ENCODE measurements at places on chromosomes 2 and 18.

GRCh38 chr2:123540291-123540690 is 484.8 kb upstream of the CNTNAP5 start:
- DNase-seq, result no peak

GRCh38 chr2:216015722-216016464 is 2.5 kb upstream of the MREG start:
- no peak for DNase-seq

GRCh38 chr2:47592381-47592780 is 189.4 kb downstream of the MSH2 start:
- no peak for DNase-seq

GRCh38 chr2:240501531-240501991 is 56.2 kb downstream of the ANKMY1 start:
- no peak for DNase-seq

GRCh38 chr2:43539436-43539835 is 56.4 kb downstream of the THADA start:
- no peak for DNase-seq

DNA sequence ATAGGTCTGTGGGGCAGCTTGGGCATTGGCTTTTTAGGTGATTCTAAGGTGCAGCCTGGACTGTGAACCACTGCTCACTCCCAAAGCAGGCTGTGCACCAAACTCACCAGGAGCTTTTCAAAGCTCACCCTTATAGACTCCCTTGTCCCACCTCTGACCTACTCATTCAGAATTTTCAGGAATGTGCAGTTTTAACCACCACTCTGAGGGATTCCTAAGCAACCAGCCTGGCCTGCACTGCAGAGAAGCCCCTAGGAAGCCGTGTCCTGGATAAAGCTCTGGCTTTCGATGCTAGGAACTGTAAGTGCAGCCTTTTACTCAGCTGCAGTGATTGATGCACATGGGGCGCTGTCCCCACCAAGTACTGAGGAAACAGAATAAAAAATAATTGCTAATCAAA is 33.0 kb downstream of the MRO start:
- DNase-seq, result no peak

DNA sequence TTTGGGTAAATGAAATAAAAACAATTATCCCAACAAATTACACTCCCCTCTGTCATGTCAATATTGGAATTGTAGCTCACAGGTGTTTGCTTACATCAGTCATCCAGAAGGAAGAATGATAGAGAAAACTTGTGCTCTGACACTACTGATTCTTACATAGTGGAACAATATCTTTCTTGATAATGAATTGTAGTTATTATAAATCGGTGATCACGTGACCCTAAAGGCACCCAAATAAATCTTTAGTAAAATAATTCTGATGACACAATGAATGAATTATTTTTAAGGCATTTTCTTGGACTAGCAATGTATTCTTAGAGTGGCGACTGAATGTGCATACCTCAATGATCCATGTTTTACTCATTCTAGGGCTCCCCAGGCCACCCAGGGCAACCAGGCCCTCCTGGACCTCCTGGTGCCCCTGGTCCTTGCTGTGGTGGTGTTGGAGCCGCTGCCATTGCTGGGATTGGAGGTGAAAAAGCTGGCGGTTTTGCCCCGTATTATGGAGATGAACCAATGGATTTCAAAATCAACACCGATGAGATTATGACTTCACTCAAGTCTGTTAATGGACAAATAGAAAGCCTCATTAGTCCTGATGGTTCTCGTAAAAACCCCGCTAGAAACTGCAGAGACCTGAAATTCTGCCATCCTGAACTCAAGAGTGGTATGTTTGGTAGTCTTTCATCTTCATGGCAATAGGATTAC is 34.5 kb downstream of the COL3A1 start:
- no peak for DNase-seq

GRCh38 chr2:169038338-169038757 is 7.2 kb upstream of the ABCB11 start:
- DNase-seq, result no peak

DNA sequence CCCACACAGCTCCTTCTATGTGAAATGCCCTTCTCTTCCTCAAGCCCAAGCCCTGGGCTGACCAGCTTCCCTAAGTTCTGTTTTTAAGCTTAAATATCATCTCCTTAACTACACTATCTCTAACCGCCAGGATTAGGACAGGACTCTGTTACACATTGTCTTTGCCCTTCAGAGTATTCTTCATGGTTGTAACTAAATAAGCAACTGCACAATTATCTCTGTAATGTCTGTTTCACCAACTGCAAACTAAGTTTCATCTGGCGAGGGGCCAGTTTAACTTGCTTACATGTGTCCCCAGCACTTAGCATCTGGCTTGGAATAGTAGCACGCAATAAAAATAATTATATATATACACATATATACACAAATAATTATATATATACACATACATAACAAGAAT is 1.1 kb upstream of the ERMN start:
- no peak for DNase-seq

DNA sequence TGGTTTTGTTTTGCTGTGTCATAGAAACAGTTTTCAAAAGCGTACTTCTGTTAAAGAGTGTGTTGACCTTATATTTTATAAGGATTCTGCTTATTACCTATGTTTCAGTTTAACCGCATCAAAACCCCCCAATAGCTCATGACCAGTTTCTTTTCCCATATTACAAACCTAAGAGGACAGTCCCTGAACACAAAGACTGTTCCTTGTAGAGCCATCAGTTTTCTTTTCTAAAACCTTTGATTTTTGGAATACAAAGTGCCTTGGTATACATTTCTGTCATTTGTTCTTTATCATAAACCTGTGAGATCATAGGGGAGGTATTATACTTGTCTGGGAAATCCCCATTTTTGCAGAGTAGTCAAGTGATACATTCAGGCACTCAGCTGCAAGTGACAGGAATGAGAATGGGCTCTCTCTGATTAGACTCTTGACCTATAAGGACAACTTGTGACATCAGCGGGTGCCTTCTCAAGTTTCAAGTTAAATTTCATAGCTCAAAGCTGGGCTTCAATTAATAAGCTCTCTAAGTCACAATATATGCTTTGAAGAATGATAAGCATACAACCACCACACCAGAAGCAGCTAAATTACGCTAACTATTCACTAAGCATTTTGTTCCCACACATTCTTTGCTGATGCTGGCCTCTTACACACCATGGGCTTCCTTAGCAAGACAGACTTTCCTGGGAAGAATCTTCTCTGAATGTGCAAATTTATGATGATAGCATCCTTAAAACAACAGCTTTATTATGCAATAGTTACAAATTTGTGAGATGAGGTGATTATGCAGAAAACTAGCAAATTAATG is 97.5 kb upstream of the CD302 start:
- no peak for DNase-seq

GRCh38 chr2:152062125-152063091 is 36.4 kb downstream of the CACNB4 start:
- DNase-seq, result no peak

- no peak for DNase-seq
Measured at GRCh38 chr2:196380098-196380497, 208.7 kb upstream of the STK17B start.

- no peak for DNase-seq
Measured at GRCh38 chr2:119943058-119943457, 69.8 kb upstream of the EPB41L5 start.

- no peak for DNase-seq
Measured at GRCh38 chr18:23916338-23916737, 98.2 kb upstream of the TTC39C start.

- peak; percentile 57 for DNase-seq
Measured at GRCh38 chr2:65040400-65041261, 15.6 kb upstream of the CEP68 start.

- no peak for DNase-seq
Measured at GRCh38 chr18:74194691-74195090, 46.4 kb downstream of the TIMM21 start.

DNA sequence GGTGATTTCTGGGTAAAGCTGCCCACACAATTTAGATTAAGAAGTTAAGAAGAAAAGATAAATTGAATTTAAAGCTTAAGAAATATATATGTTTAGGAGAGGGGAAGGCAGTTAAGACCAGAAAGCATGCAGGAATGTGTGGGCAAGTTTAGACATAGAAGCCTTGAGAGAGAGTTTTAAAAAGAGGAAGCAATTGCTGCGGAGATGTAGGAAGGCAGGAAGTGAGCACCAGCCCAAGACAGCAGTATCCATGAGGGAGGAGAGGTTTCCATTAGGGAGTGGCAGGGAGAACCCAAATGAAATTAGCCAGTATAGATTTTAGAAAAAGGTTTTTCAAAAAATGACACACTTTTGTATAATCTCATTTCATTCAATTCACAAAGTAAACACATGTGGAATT is 24.3 kb downstream of the DSC2 start:
- DNase-seq, result no peak

- no peak for DNase-seq
Measured at GRCh38 chr18:11167778-11168177, 18.4 kb upstream of the PIEZO2 start.

- DNase-seq, result no peak
Measured at GRCh38 chr2:73451263-73451972, 65.8 kb downstream of the ALMS1 start.

GRCh38 chr18:23504720-23505119 is 1.4 kb downstream of the RMC1 start:
- DNase-seq, result no peak

DNA sequence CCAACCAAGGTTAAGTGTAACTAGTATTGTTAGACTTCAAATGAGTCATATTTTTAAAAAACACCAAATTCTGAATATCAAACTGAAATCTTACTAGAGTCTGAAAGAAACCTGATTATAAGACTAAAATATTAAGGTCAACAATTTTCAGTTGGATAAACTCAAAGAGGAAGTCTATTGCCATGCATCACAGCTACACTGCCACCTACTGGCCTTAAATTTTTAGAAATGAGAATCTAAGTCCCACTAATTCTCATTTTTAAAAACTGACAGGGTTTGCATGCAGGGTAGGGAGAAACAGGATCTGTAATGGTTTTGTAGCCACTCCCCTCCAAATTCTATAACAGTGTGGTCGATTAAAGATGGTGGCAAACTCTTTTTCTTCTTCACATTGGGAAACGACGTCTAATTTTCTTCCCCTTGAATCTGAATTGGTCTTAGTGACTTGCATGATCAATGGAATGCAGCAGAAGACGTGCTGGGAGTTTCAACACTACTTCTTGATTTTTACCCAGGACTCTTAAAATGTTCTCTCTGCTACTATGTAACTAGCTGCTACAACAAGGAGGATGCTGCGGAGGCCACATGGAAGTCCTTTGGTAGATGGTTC is 176.1 kb upstream of the SESTD1 start:
- DNase-seq, result no peak

- no peak for DNase-seq
Measured at GRCh38 chr2:20917287-20917660, 94.4 kb upstream of the LDAH start.

- DNase-seq, result no peak
Measured at GRCh38 chr2:129883121-129883520, 96.3 kb upstream of the RAB6C start.

GRCh38 chr2:182818501-182818900 is 47.9 kb downstream of the FRZB start:
- no peak for DNase-seq

DNA sequence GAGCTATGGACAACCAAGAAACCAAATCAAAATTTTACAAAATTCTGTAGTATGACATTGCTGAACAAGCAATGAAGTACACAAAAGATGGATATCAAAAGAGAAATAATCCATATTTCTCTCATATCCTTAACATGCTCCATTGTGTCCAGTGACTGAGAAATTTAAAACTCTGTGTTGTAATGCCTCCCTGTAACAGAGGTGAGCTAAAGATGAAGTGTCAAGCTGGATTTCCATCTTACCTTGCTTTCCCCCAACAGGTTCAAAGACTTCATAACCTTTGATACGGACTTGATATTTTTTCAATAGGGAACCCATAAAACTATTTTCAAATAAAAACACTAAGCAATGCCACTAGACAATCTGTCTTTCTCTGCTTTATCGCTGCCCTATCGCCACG is 95.7 kb upstream of the SERTAD2 start:
- no peak for DNase-seq

DNA sequence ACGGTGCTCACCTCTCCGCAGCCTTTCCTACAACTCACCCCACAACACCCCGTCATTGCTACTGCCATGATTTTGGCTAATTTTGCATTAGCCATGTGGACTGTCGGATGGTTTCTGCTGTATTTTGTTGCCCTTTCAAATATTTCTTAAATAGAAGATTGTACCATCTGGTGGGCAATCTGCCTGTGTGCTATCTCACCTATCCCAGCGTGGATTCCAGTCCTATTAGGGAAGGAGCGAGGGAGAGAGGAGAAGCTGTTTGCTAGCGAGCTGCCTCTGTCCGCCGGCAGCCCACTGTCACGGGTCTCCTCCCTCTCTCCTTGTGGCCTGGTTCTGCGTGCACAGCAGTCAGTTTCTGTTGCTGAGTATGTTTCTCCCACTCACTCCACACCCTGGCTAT is 336.2 kb downstream of the TXNL1 start:
- no peak for DNase-seq

GRCh38 chr2:10017313-10017941 is 25.9 kb upstream of the KLF11 start:
- no peak for DNase-seq

DNA sequence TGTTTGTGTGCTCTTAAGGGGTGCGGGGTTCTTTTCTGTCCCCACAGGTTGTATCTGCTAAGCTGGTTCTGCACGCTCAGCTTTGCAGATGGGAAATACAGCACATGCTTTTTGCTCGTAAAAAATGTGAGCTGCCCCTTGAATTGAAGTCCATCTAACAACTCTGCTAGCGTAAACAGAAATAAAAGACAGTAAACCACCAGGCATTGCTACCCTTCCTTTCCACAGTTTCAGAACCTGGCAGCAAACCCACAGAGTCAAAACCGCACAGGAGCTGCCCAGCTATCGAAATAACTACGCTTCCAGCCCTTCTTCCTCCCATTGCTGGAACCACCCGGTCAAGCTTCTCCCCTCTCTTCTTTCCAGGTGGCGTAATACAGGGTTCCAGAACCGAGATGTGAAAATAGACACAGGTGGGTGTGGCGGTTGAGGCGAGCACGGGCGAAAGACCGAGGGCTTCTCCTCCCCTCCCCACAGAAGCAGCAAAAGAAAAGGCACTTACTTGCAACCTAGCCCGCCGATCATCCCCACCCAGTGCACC is 479 bp downstream of the SCN9A start:
- no peak for DNase-seq

- no peak for DNase-seq
Measured at GRCh38 chr2:19250906-19251305, 107.5 kb downstream of the OSR1 start.

DNA sequence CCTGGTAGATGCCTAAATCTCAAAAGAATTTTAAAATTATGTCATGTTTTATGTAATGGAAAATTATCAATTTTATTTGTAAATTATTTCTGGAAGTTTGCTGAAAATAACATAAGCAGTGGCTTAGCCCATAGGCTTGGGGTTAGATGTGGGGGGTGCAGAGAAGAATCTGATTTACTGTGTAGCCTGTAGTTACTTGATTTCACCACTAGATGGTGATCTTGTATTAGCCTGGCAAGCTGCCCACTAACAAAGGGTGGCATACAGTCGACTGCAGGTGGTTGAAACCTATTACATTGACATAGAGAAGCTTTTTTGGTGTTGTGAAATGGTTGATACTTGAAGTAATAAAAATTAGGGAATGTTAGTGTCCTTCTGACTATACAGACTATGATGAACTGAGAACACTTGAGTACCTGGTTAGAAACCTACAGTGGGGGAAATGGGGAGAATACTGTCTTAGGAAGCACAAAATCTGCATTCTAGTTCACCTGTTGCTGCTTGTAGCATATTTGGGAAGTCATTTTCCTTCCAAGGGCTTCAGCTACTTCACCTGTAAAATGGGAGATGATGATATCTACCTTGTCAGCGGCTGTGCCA is 191.0 kb upstream of the LHCGR start:
- no peak for DNase-seq

- no peak for DNase-seq
Measured at GRCh38 chr2:98793897-98794830, 63.2 kb upstream of the MGAT4A start.

GRCh38 chr2:221570321-221570935 is 1.7 kb downstream of the EPHA4 start:
- no peak for DNase-seq

All from stimulated activated CD8-positive, alpha-beta memory T cell treated with anti-CD3 and anti-CD28 coated beads, Interleukin-4, amount 100 ng/mL, for 1 hour (primary cell).